Vagina (tissue), 2 donors: ENCODE measurements at places on chromosomes 16 and 17.

- no peak for DNase-seq
Measured at GRCh38 chr17:28204751-28205150, 114.2 kb upstream of the TMEM97 start.

DNA sequence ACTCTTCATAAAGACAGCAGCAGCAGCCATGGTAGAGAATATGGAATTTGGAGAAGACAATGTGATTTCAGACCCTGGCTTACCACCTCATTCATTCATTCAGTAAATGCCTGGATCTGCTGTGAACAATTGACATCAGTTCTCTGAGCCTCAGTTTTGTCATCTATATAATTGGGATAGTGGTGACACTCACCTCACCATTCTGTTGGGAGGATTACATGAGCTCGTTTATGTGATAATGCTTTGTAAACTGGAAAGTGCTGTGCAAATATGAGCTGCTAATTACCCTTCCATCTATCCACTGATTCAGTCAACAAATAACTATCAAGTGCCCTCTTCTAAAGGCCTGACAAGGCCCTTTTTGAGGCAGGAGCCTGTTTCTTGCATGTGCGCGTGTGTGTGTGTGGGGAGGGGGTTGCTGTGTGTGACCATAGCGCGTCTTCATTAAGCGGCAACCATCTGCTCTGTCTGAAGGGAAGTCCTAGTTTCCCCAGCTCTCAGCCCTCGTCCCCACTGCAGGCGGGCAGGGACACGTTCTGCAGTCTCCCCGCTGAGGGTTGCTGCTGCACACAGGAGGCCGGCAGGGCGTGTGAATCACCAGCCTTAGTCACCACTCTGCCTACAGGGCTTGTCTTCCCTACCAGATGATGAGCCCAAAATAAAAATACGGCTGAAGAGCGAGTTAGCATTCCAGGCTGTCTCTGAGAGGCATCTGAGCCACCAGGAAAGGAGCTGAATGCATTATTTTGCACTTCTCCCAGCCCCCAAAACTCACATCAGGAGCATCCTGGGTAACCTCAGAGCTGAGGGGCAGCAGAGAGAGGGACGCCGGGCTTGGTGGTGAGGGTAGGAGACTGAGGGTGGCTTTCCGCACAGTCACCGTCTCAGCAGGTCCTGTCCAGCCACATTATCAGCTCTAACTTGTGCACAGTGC lies 19.9 kb downstream of the ARL4D start:
- DNase-seq, result no peak

GRCh38 chr16:14301169-14302030 lies 230.3 kb downstream of the MRTFB start:
- no peak for DNase-seq

GRCh38 chr16:67563708-67564468 lies 1.6 kb downstream of the CTCF start:
- DNase-seq, result no peak

- DNase-seq, result no peak
Measured at GRCh38 chr17:3556916-3557767, 470 bp downstream of the TRPV3 start.

DNA sequence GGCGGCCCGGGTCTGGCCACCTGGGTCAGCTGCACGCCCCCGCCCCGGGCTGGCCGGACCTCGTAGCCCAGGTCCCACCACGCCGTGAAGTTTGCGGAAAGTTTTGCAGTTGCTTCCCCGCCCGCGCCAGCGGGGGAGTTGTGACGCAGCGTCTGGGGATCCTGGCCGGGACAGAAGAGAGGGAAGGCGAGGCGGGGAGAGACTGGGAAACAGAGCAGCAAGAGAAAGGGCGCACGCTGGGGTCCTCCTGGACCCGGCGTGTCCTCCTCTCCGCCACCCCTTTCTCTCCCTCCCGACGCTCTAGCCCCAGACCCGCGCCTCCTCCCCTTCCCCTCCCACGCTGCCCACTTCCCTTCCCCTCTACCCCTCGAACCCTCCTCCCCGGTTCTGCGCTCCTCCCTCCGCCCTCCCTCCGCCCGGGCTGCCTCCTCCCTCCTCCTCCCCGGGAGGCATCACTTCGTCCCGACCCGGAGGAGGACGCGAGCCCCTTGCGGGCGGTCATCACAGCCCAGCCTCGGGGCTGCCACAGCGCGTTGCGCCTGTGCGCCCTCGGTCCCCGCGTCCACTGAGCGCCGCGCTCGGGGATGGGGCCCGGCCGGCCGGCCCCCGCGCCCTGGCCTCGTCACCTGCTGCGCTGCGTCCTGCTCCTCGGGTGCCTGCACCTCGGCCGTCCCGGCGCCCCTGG lies at the start of gene MRC2:
Gene MRC2 (plus strand): TSS at position 452 of the 685 bp plus-strand sequence. CDS start 133 bp downstream, at position 585.
- no peak for DNase-seq

DNA sequence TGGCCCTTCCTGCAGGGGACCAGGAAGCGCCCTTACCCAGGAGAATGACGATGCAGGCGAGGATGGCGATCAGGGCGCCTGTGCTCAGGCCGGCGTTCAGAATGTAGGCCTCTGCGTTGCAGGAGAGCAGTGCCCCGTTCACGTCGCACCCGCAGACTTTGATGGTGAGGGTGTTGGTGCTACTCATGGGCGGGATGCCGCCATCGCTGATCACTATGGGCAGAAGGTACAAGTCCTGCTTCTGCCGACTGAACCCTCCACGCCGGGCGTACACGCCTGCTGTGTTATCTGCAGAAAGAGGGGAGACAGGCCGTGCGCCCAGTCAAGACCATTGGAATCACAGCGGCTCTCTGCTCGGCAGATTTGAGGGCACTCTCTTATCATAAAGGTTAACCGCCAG lies 171.1 kb downstream of the CDH11 start:
- no peak for DNase-seq

DNA sequence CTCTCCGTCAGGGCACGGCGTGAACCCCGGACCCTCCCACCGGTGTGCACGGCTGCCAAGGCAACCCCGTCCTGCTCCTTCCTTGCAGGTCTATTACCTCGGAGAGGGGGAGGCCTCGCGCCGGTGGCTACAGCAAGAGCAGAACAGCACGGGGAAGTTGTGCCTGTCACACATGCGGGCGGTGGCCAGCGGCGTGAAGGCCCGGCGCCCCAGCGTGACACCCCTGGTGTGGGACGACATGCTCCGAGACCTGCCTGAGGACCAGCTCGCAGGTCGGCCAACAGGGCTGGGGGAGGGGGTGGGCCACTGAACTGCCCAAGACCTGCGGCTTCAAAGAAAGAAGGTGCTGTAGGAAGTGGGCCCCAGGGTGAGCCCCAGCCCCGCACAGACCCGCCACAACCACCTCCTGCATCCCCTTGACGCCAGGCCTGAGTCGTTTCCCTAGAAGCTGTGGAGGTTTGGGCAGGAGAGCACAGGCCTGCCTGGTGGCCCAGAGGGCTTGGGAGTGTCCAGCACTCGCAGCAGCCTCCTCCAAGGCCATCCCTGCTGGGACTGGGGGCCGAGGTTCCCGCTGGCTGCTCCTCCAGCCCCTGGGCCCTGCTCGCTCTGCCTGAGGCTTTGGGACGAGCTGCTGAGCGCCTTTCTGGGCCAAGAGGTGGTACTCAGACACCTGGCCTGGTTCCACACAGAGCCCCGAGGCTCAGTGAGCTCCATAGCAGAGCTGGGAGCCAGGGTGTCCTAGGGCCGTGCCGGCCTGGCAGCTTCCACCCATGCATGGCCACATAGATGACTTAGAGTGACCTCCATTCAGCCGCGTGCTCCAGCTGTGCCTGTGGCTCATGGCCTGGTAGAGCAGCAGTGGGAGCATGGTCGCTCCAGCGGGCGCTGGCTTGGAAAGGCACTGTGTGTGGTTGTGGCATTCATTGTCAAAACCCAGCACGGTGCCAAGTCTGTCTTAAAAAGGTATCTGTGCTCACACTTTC lies 14.7 kb downstream of the CYBC1 start:
- no peak for DNase-seq

DNA sequence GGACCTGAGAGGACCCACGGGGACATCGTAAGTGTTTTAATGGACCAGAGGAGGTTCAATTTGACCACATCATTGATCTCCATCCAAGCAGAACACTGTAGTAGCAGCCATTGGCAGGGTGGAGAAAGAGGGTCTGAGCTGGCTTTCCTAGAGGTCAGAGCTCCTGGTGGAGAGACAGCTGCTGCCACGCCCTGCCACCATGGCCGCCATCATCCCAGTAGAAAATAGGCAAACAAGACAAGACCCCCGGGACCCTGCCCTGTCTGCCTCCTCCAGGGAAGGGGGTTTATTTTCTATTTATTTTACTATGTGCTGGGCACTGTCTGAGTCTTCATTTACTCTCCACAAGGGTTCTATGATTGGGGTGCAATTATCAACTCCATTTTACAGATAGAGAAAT lies 11.4 kb upstream of the ITGA3 start:
- no peak for DNase-seq

- no peak for DNase-seq
Measured at GRCh38 chr17:15462976-15463772, 4.2 kb downstream of the CDRT4 start.

DNA sequence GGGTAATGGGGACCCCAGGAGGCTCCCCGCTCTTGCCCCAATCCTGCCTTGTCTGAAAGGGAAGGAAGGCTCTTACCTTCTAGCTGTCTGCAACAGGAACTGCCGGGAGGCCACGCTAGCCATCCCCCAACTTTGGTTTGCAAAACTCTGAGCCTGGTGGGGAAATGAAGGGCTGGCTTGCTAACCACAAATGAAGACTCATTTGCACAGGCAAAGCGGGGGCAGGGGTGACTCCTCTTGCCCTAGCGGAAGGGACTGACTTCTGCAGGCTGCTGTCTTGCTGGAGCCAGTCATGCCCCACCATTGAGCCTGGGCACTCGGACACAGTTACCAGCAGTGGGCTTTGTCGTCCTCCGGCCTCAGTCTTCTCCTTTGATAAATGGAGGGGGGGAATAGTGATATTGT lies 52.6 kb downstream of the PLCG2 start:
- DNase-seq, result no peak

GRCh38 chr16:89346869-89347268 lies 129.4 kb downstream of the ZNF778 start:
- DNase-seq, result no peak

DNA sequence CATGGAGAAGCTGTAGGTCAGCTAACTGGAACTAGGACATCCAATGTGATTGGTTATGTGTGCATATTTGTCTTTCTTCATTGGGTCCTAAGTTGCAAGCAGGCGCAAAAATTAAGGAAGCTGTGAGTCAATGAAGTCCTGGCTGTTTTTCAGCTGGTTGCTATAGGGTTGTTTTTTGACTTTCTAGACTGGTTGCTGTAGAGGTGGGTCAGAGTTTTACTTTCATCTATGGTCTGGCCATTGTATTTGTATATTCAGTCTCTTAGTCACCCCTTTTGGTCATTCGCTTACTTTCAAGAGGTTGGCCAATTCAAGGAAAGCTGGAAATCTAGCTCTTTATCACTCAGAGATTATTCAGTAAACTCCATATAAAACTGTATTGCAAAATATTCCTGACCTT lies 62.0 kb upstream of the AMZ2 start:
- no peak for DNase-seq

- DNase-seq, result no peak
Measured at GRCh38 chr17:75752802-75753513, 12.0 kb downstream of the GALK1 start.

- DNase-seq, result no peak
Measured at GRCh38 chr17:38538906-38539305, 66.8 kb downstream of the SRCIN1 start.

- no peak for DNase-seq
Measured at GRCh38 chr16:22386976-22387375, 12.6 kb upstream of the CDR2 start.

DNA sequence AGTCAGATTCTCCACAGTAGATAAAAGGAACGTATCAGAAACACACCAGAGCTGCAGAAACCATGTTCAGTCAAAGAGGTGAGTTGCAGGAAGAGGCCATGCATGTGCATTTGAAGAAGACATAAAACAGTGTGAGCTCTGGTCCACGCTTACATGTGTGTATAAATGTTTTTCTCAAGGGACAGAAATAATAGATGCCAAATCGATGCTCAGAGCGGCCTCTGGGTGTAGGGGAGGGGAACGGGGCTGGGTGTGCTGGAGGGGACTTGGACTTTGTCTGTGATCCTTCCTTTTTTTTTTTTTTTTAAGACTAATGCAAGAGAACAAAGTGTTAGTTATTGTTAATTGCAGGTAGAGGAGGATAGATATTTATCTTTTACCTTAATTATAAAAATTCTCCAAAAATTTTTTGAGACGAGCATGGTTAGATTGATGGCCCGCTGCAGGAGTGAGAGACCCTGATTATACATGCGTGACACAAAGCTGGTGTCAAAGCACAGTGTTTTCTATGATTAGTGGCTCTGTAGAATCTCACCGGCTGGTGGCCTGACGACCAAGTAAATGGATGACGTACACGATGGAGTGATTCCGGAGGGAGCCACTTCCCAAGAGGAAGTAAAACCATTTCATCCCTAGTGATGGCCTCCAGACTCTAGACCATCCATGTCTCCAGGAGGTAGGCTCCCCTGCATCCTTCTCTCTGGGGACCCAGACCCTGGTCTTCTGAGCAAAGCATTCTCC lies 240.2 kb downstream of the ENGASE start:
- DNase-seq, result no peak

DNA sequence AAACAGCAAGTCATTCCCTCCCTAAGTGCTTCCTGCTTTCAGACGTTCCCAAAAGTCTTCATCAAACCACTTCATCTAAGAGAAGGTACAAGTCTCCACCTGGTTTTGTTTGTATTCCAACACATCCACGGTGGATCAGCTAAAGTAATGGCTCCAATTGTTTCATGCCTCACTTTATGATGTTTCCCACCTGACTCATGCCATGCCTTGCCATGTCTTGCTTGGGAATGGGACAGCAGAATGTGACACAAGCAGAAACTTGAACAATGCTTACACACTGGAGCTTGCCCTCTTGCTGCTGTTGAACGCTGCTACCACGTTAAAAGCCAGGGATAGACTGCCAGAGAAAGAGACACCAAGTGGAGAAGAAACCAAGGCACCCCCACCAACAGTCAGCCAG lies 43.8 kb downstream of the MYH10 start:
- DNase-seq, result no peak

- no peak for DNase-seq
Measured at GRCh38 chr16:31202414-31203375, at the start of gene PYCARD. PYCARD (minus strand) TSS chr16:31202760; CDS start chr16:31202690, 70 bp downstream.

DNA sequence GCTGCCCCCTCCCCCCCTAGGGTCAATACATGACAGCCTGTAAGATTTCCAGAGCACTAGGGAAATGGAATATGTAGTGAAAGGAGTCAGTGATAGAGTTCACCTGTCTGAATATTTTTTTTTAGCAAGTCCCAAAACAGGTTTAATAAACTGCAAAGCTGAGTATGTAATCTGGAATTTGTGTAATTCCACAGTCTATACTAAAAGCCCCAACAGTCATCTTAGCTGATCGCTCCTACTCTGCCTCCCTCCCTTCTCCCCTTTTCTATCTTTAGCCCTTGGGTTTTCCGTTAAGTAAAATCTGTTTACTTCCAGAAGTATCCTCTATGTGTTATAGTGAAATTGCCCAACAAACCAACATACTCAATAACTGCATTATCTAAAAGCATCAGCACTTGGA lies 3.5 kb downstream of the CDH13 start:
- DNase-seq, result no peak
